ENCODE measurements at places on chromosomes 3 and 15.

DNA sequence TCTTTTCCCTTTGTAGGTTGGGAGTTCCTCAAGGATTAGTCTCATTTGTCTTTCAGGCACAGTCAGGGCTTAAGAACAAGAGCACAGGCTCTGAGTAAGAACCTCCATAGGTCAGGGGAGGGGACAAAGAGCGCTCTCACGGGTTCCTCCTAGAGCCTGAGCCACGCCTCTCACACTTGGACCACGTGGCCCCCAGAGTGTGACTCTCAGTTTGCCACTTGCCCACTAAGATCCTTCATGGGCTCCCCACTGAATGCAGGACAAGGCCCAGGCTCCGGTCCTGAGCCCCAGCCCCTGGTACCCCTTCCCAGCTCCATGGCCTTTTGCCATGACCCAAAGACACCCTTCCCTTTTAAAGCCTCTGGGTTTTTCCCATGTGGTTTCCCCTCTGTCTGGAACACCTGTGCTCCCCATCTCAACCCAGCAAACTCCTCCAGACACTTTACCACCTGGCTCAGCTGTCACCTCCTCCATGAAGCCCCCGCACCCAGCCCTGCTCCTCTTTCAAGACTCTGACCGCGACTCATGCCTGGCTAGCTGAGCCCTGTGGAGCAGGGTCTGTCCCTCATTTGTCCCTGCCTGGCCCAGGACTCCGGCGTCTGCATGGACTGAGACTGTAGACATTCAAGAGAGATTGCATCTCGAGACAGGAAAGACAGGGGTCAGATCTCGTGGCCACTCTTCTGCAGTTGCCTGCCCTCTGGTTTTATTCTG, 32.7 kb downstream of the IQSEC1 start:
- DNase-seq: no peak

GRCh38 chr15:66934868-66935520, 130.4 kb upstream of the SMAD3 start:
- no peak for DNase-seq

DNA sequence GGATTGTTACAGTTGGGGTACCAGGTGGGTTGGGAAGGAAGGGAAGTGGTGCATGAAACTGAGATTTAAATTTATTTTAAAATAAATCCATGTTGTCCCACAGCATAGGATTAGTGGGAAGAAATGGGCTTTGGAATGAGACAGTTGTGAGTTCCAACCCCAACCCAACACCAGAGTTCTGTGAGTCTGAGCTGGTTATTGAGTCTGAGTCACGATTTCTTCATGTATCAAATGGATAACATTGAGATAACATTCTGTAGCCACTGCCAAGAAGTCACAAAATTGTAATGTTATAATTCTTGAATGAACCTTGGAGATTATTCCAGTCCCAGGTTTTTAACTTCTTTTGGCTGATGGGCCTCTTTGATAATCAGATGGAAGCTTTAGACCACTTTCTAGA, 13.7 kb downstream of the IFT122 start:
- peak; percentile 41 for DNase-seq

GRCh38 chr3:146128939-146129338, 32.0 kb downstream of the PLOD2 start:
- peak; percentile 43 for DNase-seq

DNA sequence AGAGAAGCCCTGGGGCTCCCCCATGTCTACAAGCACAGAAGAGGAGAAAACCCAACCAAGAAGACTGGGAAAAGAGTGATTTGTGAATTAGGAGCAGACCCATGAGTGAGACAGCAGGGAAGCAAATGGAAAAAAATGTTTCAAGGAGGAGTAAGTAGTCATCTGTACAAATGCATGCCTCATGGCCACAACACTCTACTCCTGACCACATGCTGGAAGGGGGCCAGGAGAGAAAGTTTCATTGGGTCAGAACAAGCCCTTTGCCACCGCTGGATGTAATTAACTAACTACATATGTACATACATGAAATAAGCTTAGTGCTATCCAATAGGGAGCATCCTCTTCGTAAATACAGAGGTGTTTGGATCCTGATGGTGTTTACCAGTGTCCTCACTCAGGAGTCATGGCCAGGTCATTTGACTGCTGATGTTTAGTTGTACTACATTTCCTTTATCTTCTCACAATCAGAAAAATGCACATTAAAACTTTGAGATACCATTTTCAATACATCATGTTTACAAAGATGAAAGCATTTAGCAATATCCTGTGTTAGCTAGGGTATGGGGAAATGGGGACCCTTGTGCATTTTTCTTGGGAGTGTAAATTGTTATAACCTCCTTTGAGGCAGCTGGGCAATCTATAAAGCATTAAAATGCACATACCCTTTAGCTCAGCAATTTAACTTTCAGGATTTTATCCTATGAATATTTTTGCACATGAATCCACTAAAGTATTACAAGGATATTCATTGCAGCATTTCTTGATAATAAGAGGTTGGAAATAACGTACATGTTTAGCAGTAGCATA, 27.1 kb downstream of the CLRN1 start:
- DNase-seq: peak; percentile 91

GRCh38 chr3:122996038-122996580, 31.5 kb downstream of the SEMA5B start:
- DNase-seq: no peak

DNA sequence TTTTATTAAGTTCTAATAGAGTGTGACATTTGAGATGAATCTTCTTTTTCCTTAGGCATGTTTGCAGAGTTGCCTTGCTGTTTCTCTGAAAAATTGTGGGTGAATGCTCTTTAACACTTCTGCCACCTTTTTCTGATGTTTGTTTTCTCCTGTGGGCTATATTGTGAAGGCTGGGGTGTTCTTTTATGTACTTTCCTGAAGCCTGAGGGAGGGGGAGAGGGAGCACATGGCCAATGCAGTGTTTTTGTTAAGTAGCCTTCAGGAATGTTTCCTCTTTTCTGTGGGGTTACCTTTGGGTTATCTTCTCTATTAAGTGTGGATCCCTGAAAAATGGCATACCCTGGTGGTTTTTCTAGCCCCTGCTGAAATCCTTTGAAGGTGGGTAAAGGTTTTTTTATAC, 50.2 kb downstream of the CMC1 start:
- no peak for DNase-seq

GRCh38 chr3:128348805-128349531, 117.7 kb downstream of the DNAJB8 start:
- DNase-seq: no peak

Measured in choroid plexus epithelial cell (primary cell).